D721Med (cell line): ENCODE measurements at places on chromosomes 1 and 21.

DNA sequence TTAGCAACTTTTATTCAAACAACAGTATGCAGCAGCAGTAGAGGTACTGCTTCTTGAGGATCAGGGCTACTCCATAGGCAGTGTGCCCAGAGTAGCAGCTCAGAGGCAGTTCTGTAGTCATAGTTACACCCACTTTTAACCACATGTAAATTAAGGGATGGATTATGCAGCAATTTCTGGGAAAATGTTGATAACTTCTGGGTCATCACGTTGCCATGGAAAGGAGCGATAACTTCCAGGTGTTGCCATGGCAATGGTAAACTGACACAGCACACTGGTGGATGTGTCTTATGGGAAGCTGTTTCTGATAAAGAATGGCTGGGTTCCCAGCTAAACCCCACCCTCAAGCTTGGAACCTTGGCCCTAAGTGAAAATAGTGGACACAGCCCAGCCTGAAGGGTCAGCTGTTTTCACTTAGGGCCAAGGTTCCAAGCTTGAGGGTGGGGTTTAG, 29.0 kb upstream of the PLA2G2A start:
- DNase-seq, result no peak

DNA sequence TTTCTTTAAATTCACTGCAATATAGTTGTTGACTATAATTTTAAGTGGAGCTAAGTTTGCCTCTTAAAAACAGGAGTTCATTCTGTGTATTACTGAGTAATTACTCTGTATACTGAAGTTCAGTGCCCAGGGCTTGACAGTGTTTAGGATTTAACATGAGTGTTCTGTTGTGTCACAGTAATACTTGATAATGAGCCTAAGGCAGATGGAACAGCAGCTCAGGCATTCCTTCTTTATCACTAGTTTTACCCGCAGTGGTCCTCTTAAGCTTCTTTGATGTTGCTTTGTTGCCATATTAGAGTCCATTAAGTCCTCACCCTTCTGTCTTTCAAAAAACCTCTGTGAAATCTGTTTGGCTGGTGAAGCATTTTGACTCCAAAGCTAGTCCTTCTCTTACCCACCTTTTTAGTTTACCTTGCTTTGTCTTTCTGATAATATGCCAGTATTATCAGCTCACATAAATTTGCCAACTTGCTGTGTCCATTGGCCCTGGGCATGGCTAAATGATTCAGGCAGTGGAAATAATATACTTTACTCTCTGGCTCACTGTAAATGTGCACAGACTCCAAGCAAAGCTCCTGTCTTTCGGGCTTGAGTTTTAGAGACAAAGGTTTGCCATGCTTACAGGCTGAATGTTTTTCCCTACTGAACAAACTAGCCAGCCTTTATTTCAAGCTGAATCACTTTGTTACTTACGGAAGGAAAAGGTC, 17.7 kb downstream of the HIPK1 start:
- peak; percentile 47 for DNase-seq

DNA sequence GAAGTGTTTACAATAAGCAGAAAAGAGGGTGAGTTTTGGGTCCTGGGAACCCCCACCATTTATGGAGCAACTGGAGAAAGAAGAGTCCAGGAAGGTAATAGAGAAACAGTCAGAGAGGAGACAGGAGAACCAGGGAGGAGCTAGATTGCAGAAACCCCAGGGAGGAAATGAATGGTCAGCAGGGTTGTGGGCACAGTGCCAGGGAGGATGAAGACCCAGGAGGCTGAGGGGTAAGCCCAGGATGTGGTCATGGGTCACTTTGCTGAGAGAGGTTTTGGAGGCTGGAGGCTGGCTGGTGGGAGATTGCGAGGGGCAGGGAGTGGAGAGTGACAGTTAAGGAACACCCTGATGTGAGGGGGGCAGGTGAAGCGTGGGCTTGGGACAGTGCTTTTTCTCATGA, 169.9 kb upstream of the CSF3R start:
- no peak for DNase-seq

DNA sequence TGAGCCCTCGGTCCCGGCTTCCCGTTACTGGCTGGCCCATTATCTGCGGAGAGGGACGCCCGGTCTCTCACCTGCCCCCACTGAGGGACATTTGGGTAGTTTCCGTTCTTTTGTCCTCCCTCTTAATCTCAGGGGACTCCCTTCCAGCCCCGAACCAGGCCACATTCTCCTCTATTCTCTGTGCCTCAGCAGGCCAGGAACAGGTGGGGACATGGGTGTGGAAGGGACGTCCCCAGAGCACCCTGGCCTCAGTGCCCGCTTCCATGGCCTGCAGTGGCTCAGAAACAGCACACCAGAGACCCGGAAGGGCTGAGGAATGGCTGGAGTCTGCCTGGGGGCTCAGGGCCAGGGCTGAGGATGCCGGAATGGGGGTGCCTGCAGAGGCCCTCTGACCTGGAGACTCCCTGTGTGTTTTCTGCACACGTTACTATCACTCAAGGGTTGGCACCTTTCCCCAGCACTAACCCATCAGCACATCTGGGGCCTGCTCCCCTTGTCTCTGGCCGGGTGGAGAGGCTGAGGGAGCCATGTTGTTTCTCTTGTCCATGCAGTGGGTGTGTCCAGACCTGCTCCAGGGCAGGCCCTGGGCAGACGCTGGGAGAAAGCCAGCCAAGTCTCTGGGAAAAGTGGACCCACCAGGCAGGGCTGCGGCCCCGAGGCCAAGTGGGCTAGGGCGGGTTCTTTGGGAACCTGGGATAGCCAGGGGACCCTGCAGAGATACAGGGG, 10.0 kb upstream of the DNMT3L start:
- no peak for DNase-seq

- no peak for DNase-seq
Measured at GRCh38 chr1:5847013-5847659, 145.1 kb downstream of the NPHP4 start.
